Mesenteric fat pad (tissue), 1 donor: ENCODE measurements at places on chromosomes 2 and 18.

DNA sequence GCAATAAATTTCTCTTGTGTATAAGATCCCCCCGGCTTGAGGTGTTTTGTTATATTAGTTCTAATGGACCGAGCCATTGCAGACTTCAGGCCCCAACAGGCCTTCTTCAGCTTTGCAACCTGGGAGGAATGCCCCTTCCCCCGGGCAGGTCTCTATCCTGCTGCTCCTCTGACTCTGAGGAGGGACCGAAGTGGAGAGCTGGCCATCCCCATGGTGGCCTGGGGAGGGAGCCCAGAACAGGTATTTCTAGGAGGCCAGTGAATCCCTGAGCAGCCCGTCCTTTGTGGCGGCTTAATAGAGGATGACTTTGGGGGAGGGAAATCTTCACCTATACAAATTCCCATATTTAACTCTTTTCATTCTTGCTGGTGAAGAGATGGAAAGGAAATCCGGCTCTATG, 715.8 kb upstream of the SOX11 start:
- DNase-seq = no peak

- DNase-seq = no peak
Observed at GRCh38 chr2:219451661-219452360, 17.2 kb downstream of the SPEG start.

GRCh38 chr2:188675391-188676009, 298.7 kb upstream of the COL3A1 start:
- no peak for DNase-seq

DNA sequence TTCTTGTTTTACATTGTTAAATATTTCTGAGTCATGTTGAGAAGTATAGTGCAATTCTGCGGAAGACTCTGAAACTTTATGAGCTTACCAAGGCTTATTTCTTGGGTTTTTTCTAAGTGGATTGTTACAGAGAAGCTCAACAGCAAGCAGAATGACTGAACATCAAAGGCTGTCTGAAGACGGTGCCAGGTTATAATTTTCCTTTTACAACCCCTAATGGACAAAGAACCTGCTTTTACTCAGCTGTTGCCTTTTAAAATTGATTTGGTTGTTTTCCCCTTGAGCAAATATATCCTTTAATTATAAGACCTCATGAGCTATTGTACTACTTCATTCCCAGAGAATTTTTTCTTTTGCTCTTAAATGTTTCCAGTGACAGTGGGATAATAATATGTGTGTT, 41.6 kb downstream of the LAMA3 start:
- DNase-seq = no peak

DNA sequence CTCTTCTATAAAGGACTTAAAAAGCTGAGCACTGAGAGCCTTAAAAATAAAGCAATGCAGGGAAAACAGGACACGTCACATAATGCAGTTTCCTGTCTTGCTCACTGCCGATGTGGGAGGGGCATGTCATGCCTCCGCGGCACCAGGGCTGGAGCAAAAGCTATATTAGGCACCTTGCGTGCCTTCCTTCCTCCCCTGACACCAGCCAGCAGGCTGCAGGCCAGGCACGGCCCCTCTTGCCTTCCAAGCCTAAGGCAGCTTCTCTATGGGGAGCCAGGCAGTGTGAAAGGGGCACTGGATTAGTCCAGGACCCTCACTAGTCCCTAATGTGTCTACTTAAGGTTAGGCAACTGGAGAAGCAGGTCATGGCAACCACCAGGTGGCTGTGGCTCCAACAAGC, 26.3 kb downstream of the MRPL35 start:
- DNase-seq = no peak

GRCh38 chr2:157441072-157441454, 2.8 kb downstream of the CYTIP start:
- DNase-seq = no peak

- no peak for DNase-seq
Observed at GRCh38 chr2:169107645-169108044, 38.3 kb downstream of the DHRS9 start.
